Activated effector memory CD4-positive, alpha-beta T cell treated with anti-CD3 and anti-CD28 coated beads, Interleukin-2, amount 50 U/mL, for 16 hours (primary cell): ENCODE measurements at places on chromosomes 2 and 18.

- DNase-seq: no peak
Observed at GRCh38 chr18:23545247-23545789, 41.0 kb downstream of the NPC1 start.

- no peak for DNase-seq
Observed at GRCh38 chr2:48272199-48272598, 257.8 kb upstream of the STON1 start.

GRCh38 chr2:203621981-203622515, 84.4 kb upstream of the CD28 start:
- no peak for DNase-seq

GRCh38 chr2:84807063-84807485, 73.8 kb downstream of the TRABD2A start:
- no peak for DNase-seq

DNA sequence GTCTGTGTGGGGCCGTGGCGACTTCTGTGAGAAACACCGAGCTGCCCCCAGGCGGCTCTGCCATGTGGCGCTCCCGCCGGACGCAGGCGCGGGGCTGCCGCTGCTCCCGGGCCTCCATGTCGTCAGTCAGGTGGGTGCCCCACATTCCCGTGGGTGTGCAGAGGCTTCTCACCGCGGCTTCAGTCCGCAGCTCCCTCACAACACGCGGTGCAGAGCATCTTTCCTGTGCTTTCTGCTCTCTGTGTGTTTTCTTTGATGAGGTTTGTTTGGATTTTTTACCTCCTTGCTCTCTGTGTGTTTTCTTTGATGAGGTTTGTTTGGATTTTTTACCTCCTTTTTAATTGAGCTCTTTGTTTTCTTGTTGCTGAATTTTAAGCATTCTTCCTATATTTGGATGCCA, 13.0 kb downstream of the AQP12A start:
- DNase-seq: peak; percentile 70

DNA sequence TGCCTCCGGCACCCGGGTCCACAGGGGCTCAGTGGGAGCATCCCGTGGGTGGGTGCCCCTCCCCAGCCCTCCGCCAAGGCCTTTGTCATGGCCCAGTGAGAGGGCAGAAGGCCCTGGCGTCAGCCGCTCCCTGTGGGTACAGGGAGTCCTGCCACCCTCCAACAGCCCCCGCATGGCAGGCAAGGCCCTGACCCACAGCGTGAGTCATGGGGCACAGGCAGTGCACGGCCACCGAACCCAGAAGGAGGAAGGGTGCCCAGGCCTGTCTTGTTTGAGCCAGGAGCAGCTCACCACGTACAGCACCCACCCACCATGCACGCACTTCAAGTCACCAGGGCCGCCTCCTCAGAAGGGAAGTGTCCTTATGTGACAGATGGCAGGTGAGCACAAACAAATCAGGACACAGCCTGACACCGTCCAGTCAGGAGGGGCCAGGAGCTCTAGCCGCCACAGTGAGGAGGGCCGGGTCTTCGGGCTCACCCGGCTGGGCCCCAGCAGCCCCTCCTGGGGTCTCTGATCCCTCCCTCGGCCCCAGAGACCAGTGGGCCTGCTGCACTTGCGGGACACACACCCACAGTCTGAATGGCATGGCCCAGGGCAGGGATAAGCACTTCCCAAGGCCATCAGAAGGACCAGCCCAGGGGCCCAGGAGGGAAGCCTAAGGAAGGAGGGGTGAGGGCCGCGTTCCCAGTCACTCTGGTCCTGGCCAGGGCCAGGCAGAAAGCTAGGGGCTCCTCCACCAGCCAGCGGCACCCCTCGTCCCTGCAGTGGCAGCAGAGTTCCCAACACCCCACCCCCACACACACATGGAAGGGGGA, 25.8 kb downstream of the BIN1 start:
- DNase-seq: peak; percentile 83
